ENCODE measurements at places on chromosomes 6 and 20.

- no peak for DNase-seq
Measured at GRCh38 chr6:15912505-15913400, 216.1 kb upstream of the MYLIP start.

DNA sequence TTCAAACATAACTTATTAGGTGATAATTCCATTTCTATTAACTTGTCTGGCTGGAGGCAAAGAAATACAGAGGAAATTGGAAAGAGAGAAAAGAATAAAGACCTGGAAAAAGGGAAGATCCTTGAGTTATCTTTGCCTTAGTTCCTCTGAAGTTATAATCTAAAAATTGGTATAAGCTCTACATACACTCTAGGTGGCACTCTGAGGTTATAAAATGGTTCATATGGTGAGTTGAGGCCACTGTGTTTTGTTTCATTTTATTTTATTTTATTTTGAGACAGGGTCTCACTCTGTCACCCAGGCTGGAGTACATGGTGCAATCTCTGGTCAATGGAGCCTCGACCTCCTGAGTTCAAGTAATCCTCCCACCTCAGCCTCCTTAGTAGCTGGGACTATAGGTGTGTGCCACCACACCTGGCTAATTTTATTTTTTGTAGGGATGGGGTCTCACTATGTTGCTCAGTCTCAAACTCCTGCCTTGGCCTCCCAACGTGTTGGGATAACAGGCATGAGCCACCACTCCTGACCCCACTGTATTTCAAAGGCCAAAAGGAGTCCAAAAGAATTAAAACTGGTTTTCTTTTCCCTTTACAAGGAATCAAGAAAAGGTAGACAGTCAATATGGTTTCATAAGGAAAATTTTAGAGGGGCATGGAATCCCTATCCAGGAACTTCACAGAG lies 19.4 kb downstream of the GPX6 start:
- DNase-seq, result no peak

DNA sequence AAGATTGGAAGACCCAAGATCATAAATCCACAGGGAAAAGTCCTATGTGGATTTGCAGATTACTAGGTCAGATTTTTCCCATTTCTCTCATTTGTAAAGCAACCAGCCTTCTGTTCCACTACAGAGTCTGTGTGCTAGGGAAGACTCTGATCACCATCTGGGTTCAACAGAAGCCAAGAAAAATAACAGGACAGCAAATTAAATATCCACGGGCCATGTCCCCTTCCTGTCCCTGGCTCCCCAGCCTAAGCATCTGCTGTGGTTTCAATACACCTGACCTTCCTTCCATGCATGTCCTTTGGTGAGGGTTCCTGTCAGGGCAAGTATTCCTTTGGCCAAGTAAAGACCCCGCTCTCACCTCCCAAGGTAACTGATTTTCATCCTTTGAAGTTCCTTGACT lies 558.8 kb downstream of the KIF16B start:
- no peak for DNase-seq

DNA sequence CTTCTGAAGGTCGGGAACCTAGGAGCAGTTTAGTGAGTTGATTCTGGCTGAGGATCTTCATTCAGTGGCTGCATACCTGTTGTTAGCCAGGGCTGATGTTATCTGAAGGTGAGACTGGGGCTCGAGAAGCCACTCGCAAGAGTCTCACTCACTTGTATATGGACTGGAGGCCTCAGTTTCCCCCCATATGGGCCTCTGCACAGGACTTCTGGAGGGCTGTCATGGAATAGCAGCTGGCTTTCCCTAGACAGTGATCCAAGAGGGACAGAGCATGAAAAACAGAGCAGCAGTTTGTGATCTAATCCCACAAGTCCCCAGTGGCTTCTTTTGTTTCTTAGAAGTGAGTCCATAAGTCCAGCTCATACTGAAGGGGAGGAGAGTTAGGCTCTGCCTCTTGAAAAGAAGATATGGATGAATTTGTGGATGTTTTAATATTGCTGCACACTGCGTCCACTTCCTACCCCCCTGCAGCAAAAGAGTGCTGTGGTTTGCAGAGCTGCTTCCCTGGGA lies 623.4 kb downstream of the CDH26 start:
- no peak for DNase-seq

DNA sequence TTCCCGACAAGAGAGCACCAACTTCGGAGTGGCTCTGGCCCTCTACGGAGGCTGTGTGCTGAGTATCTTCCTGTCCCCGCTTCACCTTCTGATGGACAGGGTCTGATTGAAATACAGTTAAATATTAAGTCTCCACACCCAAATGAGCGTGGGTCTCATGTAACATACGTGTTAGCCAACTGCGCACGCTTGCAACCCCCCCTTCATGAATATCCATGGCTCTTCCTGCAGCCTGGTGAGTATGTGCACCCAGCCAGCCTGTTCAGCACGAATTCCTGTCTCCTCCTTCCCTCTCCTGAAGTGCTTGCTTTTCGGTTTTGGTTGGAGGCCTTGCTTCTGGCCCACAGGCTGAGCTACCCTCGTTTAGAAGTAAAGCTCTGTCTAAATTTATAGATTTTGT lies 102.9 kb upstream of the FRMD1 start:
- DNase-seq, result no peak

DNA sequence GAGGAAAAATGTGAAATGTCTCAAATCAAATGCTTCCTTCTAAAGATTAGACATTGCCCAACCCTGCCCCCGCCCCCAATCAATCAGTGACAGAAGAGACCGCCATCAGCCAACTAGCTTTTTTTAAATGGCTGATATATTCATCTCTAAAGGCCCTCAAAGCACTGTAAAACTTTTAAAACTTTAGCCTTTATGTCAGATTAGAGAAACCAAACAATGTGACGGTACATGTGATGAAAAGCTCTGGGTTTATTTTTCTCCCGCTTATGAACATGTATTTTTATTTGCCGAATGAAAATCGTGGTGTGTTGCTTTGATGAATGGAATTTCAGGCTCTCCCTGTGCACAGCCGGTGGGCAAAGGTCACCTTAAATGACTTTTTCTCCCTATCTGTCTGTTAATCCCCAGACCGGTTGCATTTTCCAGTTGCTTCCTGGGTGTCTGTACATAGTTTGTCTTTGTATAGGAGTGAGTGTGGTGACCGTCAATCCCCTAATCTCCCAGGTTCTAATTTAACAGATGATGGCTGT lies 38.5 kb downstream of the TBC1D7 start:
- DNase-seq, result no peak

GRCh38 chr6:10073341-10073740 lies 341.5 kb downstream of the TFAP2A start:
- DNase-seq, result no peak

All from right renal pelvis (tissue), 4 donors.